Effector memory CD8-positive, alpha-beta T cell (primary cell): ENCODE measurements at places on chromosomes 1 and 21.

- peaks cover 45% of the 10 kb centered on the region for H3K4me1 ChIP-seq
- no peaks in the 10 kb centered on the region for H3K27me3 ChIP-seq
- no peak for DNase-seq
- no peak overlapping the region for H3K27ac ChIP-seq
- H3K4me3 ChIP-seq: no peak overlapping the region
These were observed 47.6 kb downstream of the PKN2 start for GRCh38 chr1:88731475-88732269.

- DNase-seq: no peak
- H3K27ac ChIP-seq: no peak overlapping the region
- no peaks in the 10 kb centered on the region for H3K4me1 ChIP-seq
These were observed 30.8 kb upstream of the PTGFRN start for GRCh38 chr1:116878804-116879477.

DNA sequence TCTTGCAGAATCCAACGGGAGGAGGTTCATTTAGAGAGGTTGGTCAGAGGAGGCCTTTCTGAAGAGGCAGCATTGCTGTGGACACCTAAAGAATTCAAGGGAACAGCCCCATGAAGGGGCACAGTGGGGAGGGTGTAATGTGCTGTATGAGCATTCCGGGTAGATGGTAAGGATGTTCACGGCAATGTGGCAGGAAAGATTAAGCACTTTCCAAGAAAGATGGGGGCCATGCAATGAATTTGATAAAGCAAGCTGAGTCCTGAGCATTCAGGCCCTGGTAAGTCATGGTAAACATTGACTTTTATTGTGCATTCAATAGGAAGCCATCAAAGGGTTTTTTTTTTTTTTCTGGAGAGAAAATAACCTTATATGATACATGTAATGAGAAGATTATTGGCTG is 166.6 kb downstream of the GREM2 start:
- H3K36me3 ChIP-seq: no peaks in the 10 kb centered on the region
- no peak overlapping the region for H3K27ac ChIP-seq
- H3K4me3 ChIP-seq: no peak overlapping the region
- no peak for DNase-seq
- H3K4me1 ChIP-seq: no peaks in the 10 kb centered on the region
- no peaks in the 10 kb centered on the region for H3K27me3 ChIP-seq

GRCh38 chr1:93878889-93879586 is at the start of gene DNTTIP2:
TSS of gene DNTTIP2 (minus strand) at chr1:93879206. CDS start at chr1:93879148, 58 bp downstream.
- DNase-seq: peak; percentile 83
- H3K4me1 ChIP-seq: peaks cover 33% of the 10 kb centered on the region
- H3K27ac ChIP-seq: peak within 1 kb of the TSS; percentile 99
- peaks cover 51% of the 10 kb centered on the region for H3K36me3 ChIP-seq

DNA sequence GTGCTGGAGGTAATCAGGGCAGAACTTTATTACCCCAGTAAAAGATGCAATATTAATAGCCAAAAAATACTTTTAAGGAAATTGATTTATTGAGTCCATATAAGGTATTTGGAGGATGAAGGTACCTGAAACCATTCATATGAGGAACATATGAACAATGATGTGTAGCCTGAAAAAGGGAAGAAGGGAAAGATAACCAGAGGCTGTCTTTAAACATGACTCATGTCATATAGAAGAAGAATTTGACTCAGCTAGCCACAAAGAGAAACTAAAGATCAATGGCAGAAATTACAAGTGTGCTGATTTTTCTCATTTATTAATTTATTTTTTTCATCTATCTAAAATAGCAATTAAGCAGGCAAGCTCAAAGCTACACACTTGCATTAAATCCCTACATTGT is 136.2 kb upstream of the DUSP10 start:
- no peak overlapping the region for H3K4me3 ChIP-seq
- no peaks in the 10 kb centered on the region for H3K27me3 ChIP-seq
- no peaks in the 10 kb centered on the region for H3K4me1 ChIP-seq
- H3K27ac ChIP-seq: no peak overlapping the region

DNA sequence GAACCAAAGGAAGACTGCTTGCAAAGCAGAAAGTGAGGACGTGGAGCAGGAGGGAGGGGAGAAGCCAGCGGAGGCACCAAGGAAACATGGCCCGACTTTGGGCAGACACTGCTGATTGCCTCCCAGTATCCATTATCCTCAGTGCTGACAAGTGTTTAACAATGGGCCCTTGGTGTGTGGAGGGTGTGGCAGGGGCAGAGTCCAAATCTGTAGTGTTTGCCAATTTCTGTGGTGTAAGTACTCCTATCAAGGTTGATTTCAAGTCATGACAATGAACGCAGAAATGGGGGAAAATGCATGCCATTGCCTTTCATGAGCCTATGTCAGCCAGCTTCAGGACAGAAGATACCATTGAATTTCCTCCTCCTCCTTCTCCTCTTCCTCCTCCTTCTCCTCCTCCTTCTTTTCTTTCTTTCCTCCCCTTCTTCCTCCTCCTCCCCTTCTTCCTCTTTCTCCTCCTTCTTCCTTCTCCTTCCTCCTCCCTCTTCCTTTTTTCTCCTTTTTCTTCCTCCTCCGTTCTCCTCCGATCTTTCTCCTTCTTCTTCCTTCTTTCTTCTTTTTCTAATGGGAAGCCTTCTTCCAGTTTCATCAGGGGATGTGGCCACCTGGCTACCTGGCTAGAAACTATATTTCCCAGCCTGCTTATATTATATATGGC is 10.3 kb upstream of the PHC2 start:
- no peaks in the 10 kb centered on the region for H3K4me1 ChIP-seq
- H3K4me3 ChIP-seq: no peak overlapping the region
- DNase-seq: no peak
- H3K36me3 ChIP-seq: no peaks in the 10 kb centered on the region

GRCh38 chr1:245475126-245475525 is 320.3 kb downstream of the KIF26B start:
- H3K27ac ChIP-seq: no peak overlapping the region
- H3K4me3 ChIP-seq: no peak overlapping the region
- no peaks in the 10 kb centered on the region for H3K27me3 ChIP-seq
- DNase-seq: no peak
- H3K4me1 ChIP-seq: no peaks in the 10 kb centered on the region

DNA sequence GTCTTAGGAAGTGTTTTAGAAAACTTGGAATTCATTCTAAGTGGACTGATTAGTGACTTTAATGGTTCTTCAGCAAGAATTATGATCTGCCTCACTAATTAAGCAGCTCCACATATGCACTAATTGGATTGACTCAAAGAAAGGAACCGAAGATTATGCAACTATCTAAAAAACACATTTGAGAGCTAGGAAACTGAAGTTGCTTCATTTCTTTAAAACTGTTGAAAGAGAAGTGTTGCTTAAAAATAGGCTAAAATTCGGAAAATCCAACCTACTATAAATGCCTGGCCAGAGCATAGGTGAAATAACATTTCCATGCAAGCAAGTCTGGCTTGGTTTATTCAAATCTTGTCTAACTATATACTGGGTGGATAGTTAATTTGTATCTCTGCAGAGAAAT is 502.9 kb upstream of the ZRANB2 start:
- H3K36me3 ChIP-seq: no peaks in the 10 kb centered on the region
- no peaks in the 10 kb centered on the region for H3K27me3 ChIP-seq

DNA sequence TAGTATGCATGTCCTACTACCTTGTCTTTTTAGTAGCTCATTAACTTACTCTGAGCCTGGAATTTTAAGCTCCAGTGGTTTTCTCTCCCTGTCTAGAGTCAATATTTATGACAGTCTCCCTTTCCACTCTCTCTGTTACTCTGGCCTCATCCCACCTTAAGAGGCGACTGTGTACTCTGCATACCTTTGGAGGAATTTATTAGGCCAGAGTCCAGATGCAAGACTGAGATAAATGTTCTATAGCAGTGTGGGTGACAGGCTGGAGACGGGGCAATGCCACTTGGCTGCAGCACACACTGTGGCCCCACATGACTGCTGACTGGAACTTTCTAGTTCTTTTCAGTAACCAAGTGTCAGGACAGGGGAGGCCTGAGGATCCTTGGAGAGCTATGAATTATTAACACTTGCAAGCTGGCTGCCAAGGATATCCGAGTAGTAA is 4.1 kb upstream of the PDZK1 start:
- no peak for DNase-seq
- no peak overlapping the region for H3K27ac ChIP-seq
- no peak overlapping the region for H3K4me3 ChIP-seq
- H3K27me3 ChIP-seq: no peaks in the 10 kb centered on the region

DNA sequence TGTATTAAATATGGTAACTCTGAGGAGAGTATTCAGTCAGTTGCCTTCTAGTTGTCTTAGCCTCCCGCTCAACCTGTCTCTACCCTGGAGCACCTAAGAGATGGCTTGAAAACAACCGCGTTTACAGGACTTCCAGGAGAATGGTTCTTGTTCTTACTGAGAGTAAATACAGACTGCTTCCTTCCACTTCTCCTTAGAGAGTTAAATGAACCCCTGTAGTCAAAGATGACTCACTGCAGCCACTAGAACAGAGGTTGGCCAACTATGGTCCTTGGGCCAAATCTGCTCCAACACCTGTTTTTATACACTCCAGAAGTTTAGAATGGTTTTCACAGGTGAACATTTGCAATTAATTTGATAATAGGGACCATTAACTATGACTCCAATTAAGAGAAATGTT is 60.1 kb upstream of the ASB17 start:
- H3K27me3 ChIP-seq: no peaks in the 10 kb centered on the region
- no peak overlapping the region for H3K4me3 ChIP-seq
- H3K36me3 ChIP-seq: no peaks in the 10 kb centered on the region
- DNase-seq: no peak
- no peak overlapping the region for H3K27ac ChIP-seq
- H3K4me1 ChIP-seq: no peaks in the 10 kb centered on the region

- H3K27ac ChIP-seq: no peak overlapping the region
- DNase-seq: no peak
- peaks cover 59% of the 10 kb centered on the region for H3K27me3 ChIP-seq
- no peak overlapping the region for H3K4me3 ChIP-seq
These were observed 306.2 kb downstream of the PTPRU start for GRCh38 chr1:29542548-29542947.
